ENCODE measurements at places on chromosomes 2 and 18.

DNA sequence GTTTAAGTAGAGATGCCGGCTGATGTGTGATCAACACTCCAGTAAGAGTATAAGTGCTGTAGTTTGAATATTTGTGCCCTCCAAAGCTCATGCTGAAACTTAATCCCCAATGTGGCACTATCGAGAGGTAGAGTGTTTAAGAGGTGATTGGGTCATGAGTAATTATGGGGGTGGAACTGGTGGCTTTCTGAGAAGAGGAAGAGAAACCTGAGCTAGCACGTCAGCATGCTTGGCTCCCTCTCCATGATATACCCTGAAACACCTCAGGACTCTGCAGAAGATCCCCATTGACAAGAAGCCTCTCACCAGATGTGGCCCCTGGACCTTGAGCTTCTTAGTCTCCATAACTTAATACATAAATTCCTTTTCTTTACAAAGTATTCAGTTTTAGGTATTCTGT, 584.8 kb downstream of the TSN start:
- DNase-seq = no peak

- DNase-seq = no peak
Measured at GRCh38 chr2:17976871-17977746, 98.6 kb downstream of the KCNS3 start.

- no peak for DNase-seq
Measured at GRCh38 chr2:105732101-105732500, 12.6 kb upstream of the NCK2 start.

- DNase-seq = no peak
Measured at GRCh38 chr18:28041366-28041765, 135.6 kb downstream of the CDH2 start.
